Motor neuron (in vitro differentiated cells): ENCODE measurements at places on chromosomes 12 and 14.

- no peak for ATAC-seq
These were observed 13.1 kb downstream of the ARID2 start for GRCh38 chr12:45742590-45742989.

DNA sequence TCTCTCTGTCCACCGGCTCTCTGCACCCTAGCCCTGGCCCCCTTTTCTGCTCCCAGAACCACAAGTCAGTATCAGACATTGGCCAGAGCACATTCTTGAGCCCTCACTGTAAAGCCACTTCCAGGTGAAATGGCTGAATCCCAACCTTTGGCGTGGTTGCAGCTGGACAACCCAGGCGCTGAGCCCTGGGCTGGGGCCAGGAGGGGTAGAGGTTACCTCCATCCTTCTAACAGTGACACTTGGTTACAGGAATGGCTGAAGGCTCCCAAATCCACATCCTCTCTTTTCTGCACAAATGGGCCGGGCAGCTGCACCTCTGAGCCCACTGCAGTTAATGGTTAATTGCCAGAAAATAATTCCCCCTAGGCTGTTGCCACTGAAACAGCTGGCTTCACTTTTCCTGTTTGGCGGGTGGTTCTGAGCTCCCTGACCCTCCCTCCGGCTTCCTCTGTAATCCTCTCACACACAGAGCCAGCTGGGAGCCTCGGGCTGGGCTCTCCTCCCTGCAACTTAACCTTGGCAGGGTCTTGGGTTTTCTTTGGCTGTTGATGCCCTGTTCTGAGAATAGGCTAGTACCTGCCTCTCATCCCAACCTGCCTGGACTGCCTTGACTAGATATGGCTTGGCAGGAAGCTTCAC, 44.1 kb downstream of the TSPAN11 start:
- no peak for ATAC-seq

- ATAC-seq: no peak
These were observed 1.8 kb upstream of the LARP4 start for GRCh38 chr12:50398931-50399330.

GRCh38 chr12:96879301-96879700, 27.8 kb upstream of the NEDD1 start:
- no peak for ATAC-seq

DNA sequence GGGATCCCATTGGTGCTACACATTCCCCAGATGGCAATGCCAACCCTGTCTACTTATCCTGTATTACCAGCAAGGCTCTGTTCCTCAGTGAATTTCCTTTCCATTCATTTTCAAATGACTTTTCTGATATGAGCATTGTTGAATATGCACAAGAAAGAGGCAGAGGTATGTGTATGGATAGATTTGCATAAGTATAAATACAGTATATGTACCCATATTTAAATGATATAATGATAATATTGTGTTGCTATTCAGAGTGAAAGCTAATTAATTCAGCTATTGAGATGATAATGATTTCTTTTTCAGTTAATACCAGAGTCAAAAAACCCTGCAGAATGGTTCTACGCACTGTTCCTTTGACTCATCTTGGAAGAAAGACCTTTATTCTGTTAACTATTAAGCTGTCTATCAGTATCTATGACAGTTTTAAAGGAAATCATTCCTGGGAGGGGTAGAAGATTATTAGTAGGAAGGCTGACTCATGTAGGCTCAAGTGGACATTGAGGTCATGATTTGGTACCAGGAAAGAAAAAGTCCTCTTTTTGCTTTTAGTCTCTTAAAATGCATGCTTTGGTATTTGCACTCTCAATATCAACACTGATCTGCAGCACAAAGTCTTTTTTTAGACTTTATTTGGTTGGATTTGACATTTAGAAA, 44.9 kb upstream of the GAS2L3 start:
- ATAC-seq: peak; percentile 84

- peak; percentile 16 for ATAC-seq
These were observed 7.0 kb downstream of the AMN start for GRCh38 chr14:102929241-102930137.

DNA sequence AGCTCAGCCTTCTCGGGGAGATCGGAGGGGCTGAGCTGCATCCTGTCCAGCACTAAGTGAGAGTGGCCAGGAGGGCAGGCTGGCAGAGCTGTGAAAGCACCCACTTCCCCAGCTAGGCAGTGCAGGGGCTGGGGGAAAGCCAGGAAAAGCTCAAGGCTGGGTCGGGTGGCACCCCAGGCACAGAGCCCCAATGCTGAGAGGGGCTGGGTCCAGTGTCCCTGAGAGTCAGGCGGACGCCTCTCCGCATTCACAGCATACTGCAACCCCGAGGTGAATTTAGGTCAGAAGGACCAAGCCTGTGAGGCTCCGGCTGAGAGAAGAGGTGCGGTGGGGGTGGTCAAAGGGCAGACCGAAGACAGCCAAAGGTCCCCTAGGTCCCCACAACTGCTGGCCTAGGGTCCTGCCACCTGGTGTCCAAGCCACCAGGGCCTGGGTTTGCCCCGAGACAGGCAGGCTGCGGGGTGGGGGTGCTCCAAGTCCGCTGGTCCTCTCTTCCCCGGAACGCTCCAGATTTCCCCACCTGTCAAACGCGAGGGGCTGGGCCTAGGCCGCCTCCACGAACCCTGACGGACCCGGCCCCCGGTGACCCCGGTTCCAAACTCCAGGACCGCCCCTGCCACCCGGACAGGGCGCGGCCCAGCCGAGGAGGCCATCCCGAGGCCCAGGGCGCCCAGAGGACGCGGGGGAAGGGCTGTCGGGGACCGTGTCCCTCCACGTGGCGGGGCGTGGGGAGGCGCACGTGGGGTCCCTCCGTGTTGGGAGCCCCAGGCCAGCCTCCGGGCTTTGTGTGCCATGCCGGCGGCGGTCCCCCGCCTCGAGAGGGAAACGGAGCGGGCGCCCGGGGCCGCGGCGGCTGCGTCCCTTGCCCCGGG, 527 bp downstream of the CAMKK2 start:
- ATAC-seq: peak; percentile 57

DNA sequence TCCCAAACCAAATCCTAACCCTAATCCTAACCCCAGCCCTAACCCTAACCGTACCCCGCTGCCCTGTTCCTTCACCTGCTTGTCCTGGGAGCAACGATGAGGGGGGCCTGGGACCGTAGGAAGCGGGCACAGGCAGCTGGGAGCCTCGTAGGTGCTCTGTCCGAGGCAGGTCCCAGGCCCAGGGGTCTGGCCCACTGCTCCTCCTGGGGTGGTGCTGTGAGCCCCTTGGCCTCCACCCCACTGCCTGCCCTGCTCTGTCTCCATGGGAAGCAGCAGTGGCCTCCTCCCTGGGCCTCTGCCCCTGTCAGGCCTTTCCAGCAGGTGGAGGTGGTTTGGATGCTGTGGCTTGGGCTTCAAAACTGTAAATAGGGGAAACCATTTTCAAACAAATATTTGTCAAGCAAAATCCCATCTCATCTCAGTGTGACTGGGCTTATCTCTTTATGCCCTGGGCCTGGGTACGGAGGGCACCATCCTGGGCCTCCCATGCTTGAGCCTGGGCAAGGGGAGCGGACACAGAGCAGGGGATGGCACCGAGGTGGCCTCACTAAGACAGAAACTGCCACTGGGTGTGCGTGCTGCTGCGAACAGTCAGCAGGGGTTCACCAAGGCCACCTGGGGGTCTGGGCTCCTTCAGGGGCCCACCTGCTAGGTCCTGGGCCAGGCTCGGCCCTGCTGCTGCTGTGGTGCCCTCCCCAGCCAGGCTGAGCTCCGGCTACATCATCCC, 3.7 kb upstream of the BEGAIN start:
- no peak for ATAC-seq

GRCh38 chr14:77306416-77306815, 14.3 kb downstream of the POMT2 start:
- no peak for ATAC-seq

- no peak for ATAC-seq
These were observed 73.9 kb downstream of the EP400 start for GRCh38 chr12:132023658-132024057.

GRCh38 chr12:749751-750270, 2.6 kb upstream of the WNK1 start:
- ATAC-seq: no peak

- no peak for ATAC-seq
These were observed 15.1 kb upstream of the NGDN start for GRCh38 chr14:23454445-23454856.

DNA sequence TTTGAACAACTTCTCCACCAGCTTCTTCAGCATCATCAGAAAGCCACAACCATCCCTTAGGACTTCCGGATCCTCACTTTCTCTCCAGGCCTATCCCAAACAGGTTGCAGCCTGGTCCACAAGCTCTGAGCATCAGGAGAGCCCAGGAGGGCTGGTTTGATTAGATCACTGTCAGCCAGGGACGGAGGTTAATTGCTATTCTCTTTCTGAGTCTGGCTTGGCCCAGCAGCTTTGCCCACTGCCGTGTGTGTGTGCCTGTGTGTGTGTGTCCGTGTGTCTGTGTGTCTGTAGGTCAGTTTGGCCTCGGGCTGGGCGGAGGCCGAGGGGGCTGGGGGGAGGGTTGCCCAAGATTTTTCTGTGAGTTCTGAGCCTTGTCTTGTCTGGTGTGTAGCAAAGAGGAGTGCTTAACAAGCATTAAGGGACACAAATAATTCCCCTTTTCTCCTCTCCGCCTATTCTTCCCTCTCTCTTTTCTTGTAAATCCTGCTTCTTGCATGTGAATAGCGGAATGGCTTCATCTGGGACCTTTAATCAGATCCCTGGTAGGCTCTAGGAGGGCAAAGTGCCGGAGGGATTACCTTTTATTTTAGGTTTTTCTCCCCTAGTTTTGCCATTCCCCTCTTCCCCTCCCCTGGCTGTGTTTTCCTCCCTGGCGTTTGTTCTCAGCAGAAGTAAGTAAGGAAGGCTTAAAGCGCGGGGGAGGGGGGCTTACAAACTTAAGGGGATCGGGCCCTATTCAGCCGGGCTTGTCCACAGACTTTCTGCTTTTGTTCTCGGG, 138.2 kb upstream of the LHX5 start:
- peak; percentile 36 for ATAC-seq

DNA sequence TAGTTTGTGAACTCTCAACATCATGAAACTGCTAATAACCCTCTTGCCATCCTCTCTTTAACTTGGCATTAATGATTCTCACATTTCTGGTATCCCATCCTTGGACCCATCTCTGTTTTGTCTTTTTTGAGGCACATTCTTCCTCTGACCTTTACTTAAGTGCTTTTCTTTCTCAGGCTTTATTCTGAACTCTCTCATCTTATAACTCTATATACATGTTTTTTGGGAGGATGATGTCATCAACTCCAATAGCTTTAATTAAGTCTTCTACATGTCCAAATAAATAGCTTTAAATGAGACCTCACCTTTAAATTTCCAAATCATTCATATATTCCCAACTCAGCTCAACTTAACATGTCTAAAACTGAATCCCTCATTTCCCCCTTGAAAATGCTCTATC, 88.4 kb downstream of the PPFIA2 start:
- ATAC-seq: no peak

DNA sequence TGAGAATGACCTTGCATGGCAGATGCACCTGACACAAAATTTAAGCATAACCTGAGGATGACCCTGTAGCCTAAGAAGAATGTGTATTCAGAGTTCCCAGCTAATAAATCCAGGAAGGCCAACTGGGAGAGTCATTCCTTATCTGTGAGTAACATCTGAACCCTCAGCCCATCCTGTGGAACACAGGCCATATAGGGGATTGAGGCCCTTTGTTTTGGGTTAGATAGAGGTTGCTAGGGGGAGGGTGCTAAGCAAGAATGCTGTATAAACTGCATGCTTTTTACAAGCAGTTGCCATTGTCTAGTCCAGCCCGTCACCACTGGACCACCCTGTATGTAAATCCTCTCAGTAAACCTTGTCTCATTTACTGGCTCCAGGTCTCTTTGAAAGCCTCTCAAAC, 77.0 kb downstream of the BICD1 start:
- no peak for ATAC-seq

DNA sequence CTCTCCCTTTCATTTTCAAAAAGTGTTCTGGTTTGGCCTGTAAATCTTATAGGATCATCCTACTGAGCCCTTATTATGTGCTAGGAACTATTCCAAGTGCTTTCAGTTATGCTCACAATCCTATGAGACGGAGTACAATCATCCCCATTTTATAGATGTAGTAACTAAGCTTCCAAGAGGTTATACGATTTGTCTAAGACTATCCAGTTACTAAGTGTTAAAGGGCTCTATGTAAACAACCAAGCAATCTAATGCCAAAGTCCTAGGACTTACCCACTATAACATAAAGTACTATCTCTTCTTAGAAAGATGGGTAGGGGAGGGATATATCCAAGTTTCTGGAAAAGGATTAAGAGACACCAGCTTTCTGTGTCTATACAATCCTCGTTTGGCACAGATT, 6.7 kb downstream of the CFL2 start:
- no peak for ATAC-seq

DNA sequence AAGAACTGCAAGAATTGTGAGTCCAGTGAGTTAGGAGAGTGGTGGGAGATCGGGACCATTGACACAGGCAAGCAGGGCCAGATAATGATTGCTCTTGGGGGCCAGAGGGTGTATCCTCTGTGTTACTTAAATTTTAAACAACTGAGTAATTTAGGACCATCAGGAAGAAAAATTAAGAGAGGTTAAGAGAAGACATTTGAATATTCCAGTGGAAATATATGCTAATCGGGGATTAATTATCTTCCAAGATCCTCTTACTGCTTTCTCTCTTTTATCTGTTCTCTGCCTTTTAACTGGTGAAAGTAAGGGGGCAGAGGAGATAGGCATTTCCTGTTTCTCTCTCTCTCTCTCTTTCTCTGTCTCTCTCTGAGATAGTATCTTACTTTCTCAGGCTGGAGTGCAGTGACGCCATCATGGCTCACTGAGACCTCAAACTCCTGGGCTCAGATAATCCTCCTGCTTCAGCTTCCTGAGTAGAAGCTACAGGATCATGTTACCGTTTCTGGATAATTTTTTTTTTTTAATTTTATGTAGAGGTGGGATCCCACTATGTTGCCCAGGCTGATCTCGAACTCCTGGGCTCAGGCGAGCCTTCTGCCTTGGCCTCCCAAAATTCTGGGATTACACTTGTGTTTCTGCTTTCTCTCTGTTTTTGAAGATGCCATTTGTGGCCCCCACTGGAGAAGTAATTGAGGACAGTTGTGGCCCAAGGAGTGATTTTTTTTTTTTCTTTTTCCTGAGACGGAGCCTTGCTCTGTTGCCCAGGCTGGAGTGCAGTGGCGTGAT, 85.1 kb downstream of the DIP2B start:
- no peak for ATAC-seq

- ATAC-seq: no peak
These were observed 280.3 kb upstream of the DIO2 start for GRCh38 chr14:80491650-80492049.

GRCh38 chr14:61343471-61343870, 22.1 kb downstream of the PRKCH start:
- no peak for ATAC-seq

GRCh38 chr14:68548194-68549076, 244.4 kb downstream of the ZFP36L1 start:
- ATAC-seq: peak; percentile 96

DNA sequence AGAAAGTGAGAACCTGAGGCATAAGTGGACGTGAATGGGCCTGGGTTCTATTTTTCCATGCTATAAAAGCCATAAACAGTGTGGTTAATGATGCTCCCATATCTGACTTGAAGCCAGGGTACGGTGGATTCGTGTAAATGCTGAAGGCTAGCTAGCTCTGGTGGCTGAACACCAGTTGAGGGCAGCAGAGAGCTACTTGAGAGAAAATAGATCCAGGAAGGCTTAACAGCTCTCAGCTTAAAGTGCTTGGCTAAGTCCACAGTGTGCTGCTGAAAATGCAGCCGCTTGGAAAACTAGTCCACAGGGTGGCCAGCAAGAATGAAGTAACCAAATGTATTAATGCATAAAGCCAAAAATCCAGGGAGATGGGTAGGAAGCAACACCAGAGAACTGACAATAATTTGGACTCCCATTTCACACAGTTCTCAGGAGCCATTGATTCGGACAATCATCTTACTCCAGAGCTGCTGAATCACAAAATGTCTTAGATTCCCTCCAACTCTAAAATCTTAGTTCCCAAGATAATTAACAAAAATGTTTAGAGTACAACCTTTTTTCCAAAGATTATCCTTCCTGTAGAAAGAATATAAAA, 15.0 kb upstream of the FOXG1 start:
- peak; percentile 59 for ATAC-seq
